Lower lobe of right lung (tissue), 2 donors: ENCODE measurements at places on chromosomes 3 and 15. TPM values are rescaled to one million over a fixed set of nuclear protein-coding genes. Genes with fewer than 3 reads are reported as not detected.

ENTPD3 gene
- 4.3 TPM for total RNA-seq

ZNF80 gene
- total RNA-seq: not detected

ZDHHC19 gene
- 1.0 TPM for total RNA-seq

GOLGA8Q gene
- total RNA-seq: not detected

GPR27 gene
- total RNA-seq: 2.6 TPM

PYGO1 gene
- 8.7 TPM for total RNA-seq

PRICKLE2 gene
- total RNA-seq: 43.5 TPM

DNA sequence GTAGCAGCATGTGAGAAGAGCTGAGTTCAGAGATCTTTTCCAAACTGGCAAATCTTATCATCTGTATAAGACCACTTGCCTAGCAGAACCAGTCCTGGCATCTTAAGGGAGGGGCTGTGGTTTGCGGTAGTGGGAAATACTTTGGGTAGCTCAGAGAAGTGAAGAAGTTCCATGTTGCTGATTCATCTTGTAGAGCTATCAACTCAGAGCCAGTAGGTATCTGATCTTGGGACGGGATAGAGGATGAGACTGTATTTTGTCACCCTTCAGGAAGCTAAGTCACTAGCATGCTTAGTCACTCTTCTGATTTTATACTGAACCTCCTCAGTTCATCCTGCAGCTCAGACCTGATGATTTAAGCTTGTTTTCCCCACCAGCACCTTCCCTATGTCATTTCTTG lies 211.4 kb downstream of the NR1D2 start:
- no peak for DNase-seq

DNA sequence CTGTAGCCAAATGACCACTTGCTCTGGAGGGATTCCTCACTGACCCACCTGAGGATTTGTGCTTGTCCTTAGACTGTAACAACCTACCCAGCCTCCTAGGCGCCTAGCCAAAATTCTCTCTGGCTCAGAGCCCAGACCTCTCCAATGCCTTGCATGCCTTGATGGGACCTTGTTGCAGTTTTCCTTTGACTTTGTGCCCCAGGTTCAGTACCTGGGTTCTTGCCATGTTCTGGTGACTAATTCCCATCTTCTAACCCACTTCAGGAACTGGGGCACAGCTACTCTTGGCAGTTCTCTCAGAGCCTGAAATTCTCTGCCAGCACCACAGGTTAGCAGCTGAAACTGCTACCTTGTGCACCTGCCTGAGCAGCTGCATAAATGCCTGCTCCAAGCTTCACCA lies 27.0 kb upstream of the UBE3A start:
- DNase-seq: peak; percentile 65

DNA sequence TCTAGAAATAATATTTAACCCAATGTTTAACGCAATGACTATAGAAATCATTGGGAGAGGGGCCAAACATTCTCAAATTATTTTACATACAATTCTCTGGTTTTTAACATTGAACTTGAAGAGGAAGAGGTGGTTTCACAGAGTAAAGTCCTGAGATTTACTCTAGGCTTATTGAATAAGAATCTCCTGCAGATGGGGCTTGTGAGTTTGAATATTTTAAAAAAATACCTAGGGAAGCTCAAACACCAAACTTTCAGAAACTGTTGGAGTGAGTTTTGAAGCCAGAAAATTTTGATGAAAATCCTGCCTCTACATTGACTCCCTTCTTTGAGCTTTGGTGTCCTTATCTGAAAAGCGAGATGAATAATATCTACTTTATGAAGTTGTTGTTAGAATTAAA lies 906.6 kb downstream of the TUSC7 start:
- DNase-seq: no peak

DNA sequence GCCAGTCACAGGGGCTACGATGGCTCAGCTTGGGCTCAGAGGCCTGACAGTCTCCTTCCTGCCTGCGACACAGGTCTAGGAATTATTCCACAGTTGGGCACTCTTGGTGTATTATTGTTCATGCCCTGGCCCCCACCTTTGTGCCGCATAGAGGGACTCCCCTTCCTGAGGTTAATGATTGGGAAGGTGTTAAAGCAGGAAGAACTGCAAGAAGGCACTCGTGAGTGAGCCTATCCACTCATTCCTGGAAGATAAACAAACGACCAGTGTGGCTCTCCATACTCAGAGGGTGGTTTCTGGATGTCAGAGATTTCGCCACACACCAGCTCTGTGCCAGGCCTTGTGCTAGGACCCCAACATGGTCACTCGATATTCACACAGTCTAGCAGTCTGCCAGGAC lies 12.3 kb downstream of the LIPC start:
- no peak for DNase-seq

- DNase-seq: no peak
Measured at GRCh38 chr15:54424171-54424570, 445.9 kb downstream of the UNC13C start.

GRCh38 chr3:31776016-31776415 lies 205.0 kb downstream of the OSBPL10 start:
- DNase-seq: no peak

DNA sequence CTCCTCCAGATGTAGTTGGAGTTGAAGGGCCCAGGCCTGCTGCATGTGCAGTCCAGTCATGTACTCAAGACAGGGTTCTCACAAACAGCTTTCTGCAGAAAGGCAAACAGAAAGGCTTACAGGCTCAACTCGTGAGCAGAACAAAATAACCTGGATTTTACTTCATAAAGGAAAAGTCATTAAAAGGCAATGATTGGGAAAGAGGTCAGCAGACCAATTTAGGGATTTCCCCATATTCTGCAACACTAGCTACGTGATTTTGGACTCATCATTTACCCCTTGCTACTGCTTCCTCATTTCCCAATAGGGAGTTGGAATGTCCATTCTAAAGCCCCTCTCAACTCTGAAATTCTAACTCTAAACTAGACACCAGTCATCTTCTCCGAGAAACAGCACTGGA lies 18.1 kb downstream of the METTL6 start:
- no peak for DNase-seq

- no peak for DNase-seq
Measured at GRCh38 chr3:72889310-72890165, 1.7 kb downstream of the GXYLT2 start.

DNA sequence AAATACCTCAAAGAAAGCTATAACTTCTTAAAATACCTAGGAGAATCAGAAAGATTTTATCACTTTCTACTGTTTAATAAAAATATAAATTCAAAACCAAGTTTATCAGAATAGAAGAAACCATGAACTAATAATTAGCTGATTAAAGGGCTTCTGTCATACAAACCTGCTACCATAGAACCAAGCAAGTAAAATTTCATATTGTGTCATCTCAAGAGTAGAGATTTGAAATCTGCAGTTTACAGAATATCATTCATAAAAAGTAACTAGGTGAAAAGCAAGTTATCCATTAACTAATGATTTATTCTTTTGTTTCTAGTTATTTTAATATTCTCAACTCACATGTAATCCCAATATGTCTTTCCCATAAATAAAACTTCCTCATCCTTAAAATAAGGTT lies 36.8 kb upstream of the XXYLT1 start:
- DNase-seq: no peak
